ENCODE measurements at places on chromosomes 3 and 15.

- no peak for DNase-seq
These were observed 18.8 kb downstream of the ARHGEF26 start for GRCh38 chr3:154139996-154140436.

DNA sequence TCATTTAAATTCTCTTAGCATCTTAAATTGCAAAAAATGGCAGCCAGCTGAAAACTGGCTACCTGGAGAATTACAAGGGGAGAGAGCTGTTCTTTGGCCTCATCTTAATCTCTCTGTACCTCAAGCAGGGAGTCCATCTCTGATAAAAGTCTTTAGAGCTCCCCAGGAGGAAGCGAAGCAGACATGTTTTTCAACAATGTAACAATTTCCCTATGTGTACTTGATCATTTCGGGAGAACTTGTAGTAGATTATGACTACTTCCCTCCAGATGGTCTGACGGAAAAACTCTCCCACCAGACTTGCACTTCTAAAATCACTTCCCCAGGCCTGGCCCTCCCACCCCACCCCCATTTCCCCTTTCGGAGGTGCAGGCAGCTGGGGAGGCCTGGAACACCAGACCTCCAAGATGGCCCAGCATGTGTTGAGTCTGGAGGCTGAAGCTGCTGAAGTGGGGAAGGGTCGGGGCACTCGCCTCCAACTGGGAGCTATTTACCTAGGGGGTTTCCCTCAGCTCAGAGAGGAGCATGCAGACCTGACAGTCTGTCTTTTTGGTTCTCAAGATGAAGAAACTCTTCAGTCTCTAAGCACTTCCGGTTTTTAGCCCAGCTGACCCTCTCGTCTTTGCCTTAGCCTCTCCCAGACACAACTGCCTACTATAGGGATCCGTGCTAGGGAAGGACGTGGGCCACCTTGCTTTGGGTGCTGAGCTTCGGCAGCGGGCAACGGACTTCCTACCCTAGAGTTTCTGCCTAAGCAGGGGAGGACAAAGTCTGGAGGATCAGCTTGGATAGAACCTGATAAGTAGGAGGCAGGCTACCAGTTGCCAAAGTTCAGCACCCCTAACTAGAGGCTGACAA is 164.0 kb upstream of the TBL1XR1 start:
- no peak for DNase-seq

GRCh38 chr3:152193673-152194267 is 75.0 kb upstream of the MBNL1 start:
- peak; percentile 36 for DNase-seq

DNA sequence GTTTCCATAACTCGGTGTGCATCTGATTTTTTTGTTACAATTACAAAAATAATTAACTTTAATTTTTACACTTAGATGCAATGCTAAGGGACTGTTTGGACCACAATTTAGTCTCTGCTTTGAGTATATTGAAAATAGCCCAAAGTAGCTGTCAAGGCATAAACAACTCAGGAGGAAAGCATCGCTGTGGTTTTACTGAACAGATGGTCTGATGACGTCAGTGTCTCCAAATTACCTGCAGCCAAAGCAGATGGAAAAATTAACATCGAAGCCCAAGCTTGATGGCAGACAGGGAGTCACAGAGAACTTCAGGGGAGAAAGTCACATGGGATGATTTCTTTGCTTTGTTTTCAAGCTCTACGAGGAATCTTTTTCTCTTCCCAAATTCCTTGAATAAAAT is 83.1 kb upstream of the PLCL2 start:
- DNase-seq: no peak

DNA sequence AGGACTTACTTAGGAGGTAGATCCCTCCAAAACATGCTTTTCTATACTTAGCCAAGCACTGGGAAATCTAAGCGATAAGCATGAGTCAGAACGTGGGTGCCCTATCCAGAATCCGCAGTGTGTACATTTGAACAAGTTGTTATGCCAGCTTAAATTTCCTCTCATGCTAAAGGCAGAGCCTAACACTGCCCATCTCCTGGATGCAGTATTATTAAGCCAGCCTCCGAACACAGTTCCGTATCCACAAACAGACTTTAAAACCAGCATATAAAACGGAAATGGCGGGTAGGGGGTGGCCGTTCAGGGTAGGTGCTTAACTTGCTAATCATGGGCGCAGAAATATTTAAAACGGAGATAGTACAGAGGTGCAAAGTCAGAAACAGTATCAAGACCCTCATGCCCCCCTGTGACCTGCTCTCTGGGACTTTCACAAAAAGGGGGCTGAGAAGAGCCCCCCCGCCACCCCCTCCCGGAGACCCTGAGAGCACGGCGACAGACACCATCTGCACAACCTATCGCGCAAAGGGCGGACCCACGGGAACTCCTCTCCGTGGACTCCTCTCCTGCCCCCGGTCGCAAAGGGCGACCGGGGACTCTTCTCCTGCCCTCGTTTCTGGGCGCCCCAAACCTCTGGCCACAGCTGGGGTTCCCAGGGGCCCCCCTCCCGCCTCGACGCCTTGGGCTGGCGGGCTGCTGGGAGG is 889 bp upstream of the LRRIQ4 start:
- DNase-seq: no peak

- no peak for DNase-seq
These were observed 500 bp downstream of the PARP6 start for GRCh38 chr15:72271895-72272212.

GRCh38 chr3:172115787-172116186 is 76.4 kb downstream of the FNDC3B start:
- no peak for DNase-seq

DNA sequence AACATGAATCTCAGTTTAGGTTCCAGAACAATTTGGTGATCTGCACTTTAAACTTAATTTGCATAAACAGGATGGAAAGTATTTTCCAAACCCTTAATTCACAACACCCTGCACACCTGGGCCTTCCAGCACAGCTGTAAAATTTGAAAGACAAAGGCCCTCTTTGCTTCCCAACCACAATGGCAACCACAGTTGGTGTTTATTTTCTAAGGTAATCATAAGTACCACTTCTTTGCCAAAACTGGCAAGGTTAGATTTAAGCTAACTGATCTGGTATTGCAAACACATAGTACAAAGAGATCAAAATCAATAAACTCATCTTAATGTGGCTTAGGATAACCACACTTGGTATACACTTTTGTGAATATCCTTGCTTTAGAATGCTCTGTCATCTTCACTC is 4.1 kb downstream of the LRIG1 start:
- no peak for DNase-seq

DNA sequence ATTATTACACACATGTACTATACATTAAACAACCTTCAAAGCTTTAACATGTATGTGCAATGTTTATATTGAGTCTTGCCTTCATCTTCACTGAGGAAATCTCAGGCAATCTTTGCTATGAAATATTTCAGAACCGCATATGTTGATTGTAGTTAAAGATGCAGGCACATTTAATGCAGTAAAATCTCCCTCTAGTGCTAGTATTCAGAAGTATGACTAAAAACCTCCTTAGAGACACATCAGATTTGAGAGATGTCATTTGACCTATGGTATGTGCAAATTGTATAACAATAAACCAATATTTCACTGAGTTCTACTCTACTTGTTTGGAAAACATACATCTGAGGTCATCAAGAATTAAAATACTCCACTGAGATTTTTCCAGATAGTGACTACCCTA is 123.8 kb upstream of the C15orf61 start:
- DNase-seq: no peak

GRCh38 chr3:155282385-155283091 is 10.9 kb downstream of the STRIT1 start:
- DNase-seq: no peak

Data from stimulated activated naive CD8-positive, alpha-beta T cell treated with anti-CD3 and anti-CD28 coated beads, Interleukin-15, amount 100 ng/mL, for 72 hours (primary cell).